MV-4-11 (cell line): ENCODE measurements at places on chromosomes 1 and 21.

- peak; percentile 81 for DNase-seq
Observed at GRCh38 chr1:38334930-38335592, 288.5 kb upstream of the POU3F1 start.

GRCh38 chr1:45258059-45258650 is 51.8 kb upstream of the ZSWIM5 start:
- no peak for DNase-seq

GRCh38 chr1:24923485-24924113 is 6.5 kb downstream of the RUNX3 start:
- no peak for DNase-seq

DNA sequence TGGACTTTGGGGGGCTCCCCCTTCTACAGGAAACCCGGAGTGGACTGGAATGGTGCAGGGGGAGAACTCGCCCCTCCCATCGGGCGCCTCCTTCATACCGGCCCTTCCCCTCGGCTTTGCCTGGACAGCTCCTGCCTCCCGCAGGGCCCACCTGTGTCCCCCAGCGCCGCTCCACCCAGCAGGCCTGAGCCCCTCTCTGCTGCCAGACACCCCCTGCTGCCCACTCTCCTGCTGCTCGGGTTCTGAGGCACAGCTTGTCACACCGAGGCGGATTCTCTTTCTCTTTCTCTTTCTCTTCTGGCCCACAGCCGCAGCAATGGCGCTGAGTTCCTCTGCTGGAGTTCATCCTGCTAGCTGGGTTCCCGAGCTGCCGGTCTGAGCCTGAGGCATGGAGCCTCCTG is at the start of gene TNFRSF14:
TNFRSF14 (plus strand) TSS at position 95 of the 401 bp plus-strand sequence; CDS start at position 389, 294 bp downstream.
- DNase-seq, result peak; percentile 51

DNA sequence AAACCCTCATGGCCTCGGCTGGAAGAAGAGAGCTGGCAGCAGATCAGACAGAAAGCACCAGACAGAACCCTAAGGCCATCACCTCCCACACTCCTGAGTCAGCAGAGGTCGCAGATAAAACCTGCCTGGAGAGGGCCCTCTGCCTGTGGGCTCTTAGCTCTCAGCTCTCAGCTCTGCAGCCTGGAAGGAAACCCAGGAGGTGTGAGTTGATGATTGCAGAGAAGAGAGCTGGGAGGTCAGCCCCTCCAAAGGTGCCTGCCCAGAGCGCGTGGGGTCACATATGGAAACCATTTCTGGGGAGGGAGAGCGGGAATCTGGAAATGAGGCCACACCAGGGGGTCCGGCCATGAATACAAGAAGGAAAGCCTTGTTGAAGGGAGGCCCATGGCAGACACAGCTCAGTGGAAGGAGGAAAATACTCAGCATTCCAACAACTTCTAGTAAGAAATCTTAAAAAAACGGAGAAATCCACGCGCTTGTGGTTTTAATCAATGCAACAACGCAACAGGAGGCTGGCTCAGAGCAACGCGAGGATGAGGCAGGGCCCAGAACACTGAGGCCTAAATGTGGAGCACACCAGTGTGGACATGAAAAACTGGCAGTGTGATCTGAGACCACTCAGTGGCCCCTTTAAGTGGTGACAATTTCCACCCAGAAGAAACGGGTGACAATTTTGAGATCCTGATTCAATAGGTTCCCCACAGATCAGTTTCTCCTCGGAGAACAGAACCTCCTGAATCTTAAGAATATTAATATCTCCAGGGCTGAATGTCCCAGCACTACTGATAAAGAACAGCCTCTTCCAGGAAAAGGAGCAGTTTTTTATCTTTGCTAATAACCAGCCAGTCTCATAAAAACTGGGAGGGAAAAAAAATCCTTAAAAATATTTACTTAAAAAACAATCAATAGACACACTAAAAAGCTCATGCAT is 45.7 kb downstream of the PSMG1 start:
- no peak for DNase-seq

DNA sequence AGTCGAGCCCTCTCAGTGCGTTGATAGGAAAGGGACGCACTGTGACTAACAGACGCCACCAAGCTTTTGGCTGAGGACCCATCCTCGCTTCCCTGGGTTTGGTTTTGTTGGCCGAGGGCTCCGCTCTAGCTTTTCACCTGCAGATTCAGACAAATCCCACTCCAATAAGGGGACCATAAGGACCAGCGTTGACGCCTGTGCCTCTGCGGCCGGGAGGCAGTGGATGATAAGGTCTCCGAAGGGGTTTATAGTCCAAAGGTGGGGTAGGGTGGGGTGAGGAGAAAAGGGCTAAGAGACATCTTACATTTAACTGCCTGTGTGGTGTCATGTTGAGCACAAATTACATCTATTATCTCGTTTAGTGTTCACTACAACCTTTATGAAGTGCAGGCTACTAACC is 760 bp downstream of the PEX14 start:
- DNase-seq, result no peak

DNA sequence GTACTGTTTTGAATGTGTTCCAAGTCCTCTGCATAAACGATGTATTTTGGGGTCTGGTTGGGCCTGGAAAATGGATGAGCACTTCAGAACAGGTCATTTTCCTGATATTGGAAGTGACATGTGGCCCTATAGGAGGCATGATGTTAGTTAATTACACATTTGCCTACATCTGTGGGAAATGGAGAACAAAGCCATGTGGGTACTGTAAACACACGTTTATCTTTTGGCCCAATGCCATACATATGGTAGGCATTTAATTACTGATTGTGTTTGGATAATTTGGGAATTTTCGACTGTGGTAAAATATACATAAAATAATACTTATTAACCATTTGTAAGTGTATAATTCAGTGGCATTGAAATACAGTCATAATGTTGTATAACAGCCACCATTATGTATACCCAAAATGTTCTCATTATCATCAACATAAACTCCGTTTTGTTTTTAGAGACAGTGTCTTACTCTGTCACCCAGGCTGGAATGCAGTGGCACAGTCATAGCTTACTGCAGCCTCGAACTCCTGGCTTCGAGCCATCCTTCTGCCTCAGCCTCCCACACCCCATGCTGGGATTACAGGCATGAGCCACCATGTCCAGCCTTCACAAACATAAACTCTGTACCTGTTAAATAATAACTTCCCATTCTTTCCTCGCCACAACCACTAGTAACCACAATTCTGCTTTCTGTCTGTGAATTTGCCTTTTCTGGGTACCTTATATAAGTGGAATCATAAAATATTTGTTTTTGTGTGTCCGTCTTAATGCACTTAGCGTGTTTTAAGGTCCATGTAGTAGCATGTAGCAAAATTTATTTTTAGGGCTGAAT is 11.9 kb upstream of the RNPEP start:
- no peak for DNase-seq

- DNase-seq, result no peak
Observed at GRCh38 chr1:244445320-244446181, 6.2 kb downstream of the ADSS2 start.

DNA sequence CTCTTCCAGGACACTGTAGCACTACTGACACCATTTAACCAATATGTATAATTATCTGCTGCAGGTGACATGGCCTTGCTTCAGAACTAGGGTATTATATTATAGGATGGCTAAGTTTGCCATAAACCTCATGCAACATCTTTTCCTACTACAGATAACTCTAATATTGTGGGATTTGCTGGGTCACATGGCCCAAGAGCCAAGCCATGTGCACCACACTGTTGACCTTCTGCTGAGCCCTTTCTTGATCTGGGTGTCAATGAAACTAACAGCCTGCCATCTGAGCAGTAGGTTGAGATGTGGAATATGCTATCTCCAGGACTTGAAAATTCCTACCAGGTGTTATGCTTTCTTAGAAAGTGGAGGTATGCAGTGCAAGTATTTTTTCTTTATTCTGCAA is 2291.1 kb downstream of the MRPL39 start:
- DNase-seq, result no peak

- no peak for DNase-seq
Observed at GRCh38 chr1:65924471-65924870, 131.8 kb downstream of the PDE4B start.

GRCh38 chr1:51509773-51510172 is 9.3 kb downstream of the EPS15 start:
- DNase-seq, result no peak

DNA sequence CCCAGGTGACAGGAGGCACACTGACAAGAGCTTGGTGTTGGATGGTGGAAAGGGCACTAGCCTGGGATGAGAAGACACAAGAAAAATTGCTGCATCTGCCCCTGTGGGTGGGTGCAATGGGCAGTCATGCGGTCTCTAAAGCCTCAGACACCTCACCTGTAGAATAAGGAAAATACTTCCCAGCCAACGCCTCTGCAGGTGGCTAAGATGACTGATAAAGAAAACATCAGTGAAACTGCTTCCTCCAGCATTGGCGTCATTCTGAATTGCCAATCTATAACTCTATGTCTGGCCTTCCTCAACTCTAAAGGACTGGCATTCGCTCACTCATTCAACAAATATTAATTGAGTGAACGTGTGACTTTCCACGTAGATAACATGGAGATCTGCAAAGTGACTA is 100.4 kb upstream of the F3 start:
- DNase-seq, result no peak

DNA sequence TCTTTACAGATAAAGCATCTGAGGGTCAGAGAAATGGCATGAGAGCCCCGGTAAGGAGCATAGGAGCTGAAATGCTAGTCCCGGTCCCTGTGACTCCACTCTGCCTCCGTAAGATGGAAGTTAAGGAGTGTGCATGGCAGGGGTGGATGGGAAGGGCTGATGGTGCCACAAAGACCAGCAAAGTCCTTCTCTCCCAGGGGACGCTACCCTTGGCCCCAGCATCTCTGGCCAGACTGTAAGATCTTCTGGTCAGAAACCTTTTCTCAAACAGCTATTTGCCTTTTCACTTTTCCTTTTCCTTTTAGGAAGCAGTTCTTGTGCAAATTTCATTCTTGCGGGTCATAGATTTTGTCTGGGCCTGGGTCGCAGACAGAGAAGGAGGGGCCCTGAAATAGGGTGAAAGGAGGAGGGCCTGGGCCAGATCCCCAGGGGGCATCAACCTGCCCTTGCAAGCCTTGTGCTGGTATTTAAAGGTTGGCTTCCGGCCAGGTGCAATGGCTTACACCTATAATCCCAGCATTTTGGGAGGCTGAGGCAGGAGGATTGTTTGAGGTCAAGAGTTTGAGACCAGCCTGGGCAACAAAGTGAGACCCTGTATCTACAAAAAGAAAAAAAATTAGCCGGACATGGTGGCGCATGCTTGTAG is 14.4 kb upstream of the EPS8L3 start:
- no peak for DNase-seq

DNA sequence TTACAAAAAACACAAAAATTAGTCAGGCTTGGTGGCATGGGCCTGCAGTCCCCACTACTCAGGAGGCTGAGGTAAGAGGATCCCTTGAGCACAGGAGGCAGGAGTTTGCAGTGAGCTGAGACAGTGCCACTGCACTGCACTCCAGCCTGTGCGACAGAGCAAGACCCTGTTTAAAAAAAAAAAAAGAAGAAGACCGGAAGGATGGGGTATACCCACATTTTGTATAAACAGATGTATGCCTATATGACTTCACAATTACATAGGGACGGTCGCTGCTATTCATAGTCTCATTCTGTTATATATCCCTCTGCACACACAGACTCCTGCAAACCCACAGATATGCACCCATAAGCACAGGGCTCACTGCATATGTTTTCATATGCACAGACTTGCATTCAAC is 12.7 kb downstream of the LCK start:
- no peak for DNase-seq

DNA sequence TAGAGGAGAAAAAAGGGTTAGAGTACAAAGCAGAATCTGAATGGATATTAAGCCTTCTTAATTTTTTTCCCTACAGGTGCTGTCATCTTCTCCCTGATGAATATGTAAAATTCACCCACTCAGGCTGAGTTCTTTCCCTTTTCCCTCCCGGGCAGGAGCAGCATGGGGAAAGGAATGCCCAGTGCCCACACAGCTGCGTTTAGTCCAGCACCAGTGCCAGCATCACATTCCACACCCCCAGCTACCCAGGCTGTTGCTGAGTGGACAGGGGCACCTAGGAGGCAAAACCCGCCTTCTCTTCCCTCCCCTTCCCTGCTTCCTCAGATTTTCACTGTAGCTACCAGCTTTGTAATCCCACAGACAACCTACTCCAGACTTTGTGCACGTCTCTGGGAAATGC is 3.4 kb upstream of the CADM3 start:
- no peak for DNase-seq

- DNase-seq, result no peak
Observed at GRCh38 chr1:69511426-69512192, 56.1 kb upstream of the LRRC7 start.

DNA sequence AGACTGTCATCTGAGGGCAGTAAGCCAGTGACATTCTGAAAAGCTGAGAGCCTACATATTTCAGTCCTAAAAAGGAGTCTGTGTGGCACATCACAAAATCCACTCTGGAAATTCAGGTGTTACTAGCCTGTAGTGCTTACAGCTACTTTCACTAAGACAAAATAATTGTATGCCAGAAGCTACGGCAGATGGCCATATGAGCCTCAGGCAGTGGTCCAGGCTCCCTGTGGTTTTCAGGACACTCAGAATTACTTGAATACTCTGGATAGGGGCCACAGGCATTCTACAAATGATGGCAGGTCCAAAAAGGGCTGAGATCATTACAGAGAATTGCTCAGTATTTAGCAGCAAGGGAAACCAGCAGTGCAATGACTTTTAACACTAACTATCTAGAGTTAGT is 527.1 kb downstream of the MRPL39 start:
- no peak for DNase-seq

GRCh38 chr1:91022518-91022929 is 689 bp upstream of the ZNF644 start:
- no peak for DNase-seq

- no peak for DNase-seq
Observed at GRCh38 chr1:173868266-173869020, at the start of gene ZBTB37. Gene ZBTB37, plus strand, starts transcription at chr1:173868380. Its CDS starts 1,846 bp downstream, at chr1:173870226.

DNA sequence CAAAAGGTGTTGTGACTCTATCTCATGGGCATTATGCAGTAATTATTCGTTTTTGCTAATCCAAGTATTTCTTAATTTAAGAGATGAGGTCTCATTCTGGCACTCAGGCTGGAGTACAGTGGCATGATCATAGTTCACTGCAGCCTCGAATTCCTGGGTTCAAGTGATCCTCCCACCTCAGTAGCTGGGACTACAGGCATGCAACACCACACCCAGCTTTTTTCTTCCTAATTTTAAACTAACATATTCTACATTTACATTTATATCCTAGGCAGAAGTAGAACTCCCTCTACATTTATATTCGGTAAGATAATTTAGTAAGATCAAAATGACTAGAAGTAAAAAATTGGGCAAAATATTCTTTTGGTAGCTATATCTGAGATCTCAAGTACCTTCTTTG is 50.5 kb upstream of the RBM34 start:
- DNase-seq, result no peak

GRCh38 chr1:36165145-36165544 is 9.2 kb downstream of the MAP7D1 start:
- DNase-seq, result no peak

DNA sequence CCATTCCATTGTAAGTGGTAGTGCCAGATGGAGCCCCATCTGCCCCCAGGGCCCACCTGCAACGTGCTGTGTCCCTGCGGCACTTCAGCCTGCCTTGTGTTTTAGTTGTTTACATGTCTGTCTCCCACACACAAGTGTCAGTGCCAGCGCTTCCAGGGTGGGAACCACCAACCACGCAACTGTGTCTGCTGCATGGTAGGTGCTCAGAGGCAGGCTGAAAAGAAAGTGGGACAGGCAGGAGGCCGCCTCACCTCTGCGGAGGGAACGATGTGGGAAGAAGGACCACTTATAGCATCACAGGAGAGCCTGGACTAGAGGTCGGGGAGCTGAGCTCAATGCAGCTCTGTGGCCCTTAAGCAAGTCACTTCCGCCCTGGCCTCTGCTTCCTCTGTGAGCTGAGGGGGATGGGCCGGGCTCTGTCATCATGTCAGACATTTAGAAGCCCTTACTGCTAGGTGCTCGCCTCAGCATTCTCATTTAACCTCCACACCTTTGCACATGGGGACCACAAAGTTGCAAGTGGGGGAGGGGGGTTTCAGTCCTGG is 17.9 kb downstream of the SLC9A1 start:
- DNase-seq, result peak; percentile 68
